ENCODE measurements at places on chromosomes 13 and 19.
A peak's percentile ranks its signal among the peaks of the same experiment; 100 is the strongest.

DNA sequence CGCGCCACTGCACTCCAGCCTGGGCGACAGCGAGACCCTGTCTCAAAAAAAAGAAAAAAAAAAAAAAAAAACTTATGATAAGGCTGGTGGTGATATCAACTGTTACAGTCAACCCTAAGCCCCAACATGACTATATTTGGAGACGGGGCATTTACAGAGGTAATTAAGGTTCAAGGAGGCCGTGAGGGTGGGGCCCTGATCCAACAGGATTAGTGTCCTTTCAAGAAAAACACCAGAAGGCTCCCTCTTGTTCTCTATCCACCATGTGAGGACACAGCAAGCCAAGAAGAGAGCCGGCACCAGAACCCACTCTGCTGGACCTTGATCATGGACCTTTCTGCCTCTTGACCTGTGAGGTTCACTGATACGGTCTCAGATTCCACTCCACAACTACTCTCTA is 14.1 kb downstream of the MIER2 start:
- DNase-seq: no peak

GRCh38 chr19:18676692-18677091 is 6.8 kb upstream of the CRTC1 start:
- no peak for DNase-seq

DNA sequence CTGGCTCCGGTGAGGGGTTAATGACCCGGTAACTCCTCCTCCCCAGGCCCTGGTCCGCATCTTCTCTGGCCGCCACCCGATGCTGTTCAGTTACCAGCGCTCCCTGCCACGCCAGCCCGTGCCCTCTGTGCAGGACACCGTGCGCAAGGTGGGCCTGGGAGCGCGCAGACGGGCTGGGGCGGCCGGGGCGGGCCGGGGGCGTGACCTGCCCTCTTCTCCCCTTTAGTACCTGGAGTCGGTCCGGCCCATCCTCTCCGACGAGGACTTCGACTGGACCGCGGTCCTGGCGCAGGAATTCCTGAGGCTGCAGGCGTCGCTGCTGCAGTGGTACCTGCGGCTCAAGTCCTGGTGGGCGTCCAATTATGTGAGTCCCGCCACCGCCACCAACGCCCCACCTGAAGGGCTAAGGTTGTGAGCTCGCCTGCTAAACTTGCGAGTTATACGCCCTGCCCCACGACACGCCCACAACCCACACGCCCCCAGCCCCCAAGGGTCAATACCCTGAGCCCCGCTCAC is 10.4 kb downstream of the CPT1C start:
- DNase-seq: no peak

DNA sequence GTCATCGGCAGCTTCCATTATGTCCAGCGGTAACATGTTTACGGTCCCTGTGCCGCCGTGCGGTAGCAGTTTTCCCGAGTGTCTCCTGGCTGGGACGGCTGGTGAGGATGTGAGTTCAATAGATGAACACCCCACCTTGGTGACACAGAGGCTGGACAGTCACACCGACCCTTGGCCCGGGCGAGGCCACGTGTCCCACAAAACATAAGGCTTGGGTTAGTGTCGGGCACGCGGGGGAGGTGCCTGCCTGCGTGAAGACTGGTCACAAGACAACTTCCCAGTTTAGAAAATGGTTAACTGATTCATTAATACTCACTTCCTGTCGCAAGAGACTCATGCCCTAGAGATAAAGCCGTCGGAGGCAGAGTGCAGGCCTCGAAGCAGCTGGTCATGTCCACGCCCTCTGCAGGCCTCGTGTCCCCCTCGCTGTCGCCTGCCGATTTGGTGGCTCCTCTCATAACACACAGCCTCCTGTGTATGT is 17.2 kb downstream of the RASA3 start:
- no peak for DNase-seq

DNA sequence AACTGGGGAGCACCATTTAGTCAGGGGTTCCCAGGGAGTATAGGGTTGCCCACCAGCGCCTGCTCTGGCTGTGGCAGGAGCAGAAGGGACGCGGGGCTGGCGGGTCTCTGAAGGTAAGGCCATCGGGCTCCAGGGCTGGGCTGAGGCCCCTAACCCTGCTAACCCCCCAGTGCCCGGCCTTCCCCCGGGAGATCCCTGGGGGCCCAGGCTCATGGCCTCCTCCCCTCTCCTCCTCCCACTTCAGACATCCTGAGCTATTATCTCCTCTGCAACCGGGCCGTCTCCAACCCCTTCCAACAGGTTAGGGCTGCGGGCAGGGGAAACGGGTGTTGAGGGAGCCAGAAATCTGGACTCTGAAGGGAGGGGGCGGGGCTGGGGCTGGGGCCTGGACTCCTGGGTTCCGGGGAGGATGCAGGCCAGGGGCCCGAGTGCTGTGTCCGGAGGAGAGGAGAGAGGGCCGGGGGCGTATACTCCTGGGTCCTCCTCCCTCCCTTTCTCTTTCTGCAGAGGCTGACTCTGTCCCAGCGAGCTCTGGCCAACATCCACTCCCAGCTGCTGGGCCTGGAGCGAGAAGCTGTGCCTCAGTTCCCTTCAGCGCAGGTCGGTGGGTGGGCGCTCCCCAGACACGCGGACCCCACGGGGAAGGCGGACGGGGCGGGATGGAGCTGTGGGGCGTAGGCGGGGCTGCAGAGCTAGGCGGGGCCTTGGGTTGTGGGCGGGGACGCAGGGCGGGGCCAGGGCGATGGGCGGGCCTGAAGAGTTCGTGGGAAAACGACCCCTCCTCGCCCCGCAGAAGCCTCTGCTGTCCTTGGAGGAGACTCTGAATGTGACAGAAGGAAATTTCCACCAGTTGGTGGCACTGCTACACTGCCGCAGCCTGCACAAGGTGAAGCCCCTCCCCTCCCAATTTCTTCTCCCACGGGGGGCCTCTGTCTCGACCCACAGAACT is 15.3 kb downstream of the TTYH1 start:
- peak; percentile 45 for DNase-seq

DNA sequence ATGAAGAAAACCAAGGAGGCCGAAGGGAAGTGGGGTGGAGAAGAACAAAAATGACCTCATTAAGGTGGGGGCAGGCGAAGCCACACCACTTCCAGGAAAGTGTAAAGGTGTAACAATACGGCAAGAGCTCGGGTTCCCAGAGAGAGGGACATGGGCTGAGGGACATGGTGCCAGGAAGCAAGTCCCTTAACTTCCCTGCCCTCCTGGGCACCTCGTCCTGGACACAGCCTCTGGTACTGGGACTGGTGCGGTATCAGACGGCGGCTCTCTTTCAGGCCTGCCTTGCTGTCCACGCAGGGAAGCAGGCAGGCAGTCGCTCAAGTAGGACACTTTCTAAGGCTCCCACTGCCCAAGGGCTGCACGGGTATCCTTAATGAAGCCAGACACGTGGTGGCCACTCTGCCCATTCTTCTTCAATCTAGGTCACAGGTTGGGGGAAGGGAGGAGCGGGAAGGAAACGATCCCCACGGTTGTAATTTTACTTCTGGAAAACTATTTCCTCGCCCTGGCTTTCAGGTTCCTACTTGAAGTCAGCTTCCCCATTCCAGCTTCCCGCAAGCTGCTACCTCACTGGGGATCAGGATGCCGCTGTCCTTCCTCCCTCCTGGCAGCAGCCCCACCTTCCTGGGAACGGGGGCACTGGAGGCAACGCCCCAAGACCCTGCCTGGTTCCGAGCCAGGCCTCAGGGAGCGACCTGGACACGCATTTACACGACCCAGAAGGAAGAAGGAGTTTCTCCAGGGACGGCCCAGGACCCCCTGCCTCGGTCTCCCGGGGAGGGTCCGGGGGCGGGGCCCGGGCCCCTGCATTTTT is 1.2 kb downstream of the AP3D1 start:
- DNase-seq: no peak

DNA sequence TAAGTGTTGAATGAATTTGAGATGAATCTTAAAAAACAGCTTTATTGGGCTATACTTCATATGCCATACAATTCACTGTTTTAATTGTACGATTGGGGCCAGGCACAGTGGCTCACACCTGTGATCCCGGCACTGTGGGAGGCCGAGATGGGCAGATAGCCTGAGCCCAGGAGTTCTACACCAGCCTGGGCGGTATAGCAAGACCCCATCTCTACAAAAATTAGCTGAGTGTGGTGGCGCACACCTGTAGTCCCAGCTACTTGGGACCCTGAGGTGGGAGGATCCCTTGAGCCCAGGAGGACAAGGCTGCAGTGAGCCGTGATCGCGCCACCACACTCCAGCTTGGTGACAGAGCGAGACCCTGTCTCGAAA is 10.3 kb downstream of the ARID3A start:
- DNase-seq: no peak

- no peak for DNase-seq
Measured at GRCh38 chr13:82298106-82298505, 1584.2 kb downstream of the SLITRK1 start.

GRCh38 chr19:6876748-6877147 is 10.6 kb upstream of the ADGRE1 start:
- no peak for DNase-seq

DNA sequence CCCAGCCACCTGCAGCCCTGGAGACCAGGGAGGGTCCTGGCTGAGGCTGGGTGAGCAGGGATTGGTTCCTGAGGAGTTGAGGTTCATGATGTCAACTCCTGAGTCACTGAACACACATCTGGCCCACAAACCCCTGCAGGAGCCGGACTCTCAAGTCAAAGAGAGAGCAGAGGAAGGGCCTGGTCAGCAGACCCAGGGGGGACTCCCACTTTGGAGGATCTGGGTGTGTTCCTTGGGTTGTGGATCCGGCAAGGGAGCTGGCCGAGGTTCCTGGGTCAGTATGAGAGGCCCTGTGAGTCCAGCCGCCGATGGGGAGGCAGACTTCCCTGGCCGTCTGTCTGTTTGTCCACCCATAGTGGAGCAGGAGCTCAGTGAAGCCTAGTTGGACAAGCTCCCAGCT is 4.0 kb downstream of the SLC7A10 start:
- no peak for DNase-seq

- DNase-seq: no peak
Measured at GRCh38 chr13:93262729-93263345, 36.2 kb downstream of the GPC6 start.

DNA sequence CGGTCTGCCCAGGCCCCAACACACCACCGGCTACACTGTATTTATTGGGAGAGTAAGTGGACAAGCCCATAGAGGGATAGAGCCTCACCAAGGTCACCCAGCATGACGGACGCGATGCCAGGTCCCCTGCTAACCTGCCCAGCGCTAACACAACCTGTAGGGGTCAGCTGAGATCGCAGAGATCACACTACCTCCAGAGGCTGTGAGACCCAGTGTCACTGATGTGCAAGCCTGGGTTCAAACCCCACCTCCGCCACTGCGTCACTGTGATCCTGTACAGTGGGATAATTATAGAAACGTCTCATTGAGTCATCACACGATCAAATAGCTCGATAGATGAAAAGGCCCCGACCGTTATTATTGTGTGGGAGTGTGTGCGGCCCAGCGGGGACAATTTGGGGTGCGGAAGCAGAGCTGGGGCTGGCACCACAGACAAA is 10.6 kb upstream of the TLE2 start:
- DNase-seq: no peak

DNA sequence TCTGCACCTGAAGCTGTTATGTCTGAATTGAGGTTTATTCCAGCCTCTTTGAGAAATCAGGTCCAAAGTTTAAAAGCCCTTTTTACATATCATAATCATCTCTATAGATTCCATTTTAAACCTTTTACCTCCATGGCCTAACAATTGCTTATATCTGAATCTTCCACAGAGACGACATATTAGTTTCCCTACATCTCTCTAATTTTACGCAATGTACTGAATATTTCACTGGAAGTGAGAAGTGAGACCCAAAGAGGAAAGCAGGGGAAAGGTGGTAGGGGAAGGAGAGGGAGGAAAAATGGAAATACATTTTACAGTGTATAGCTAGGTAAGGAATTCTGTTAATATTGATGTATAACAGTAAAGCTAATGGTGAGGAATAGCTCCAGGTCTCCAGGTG is 189.6 kb downstream of the MZT1 start:
- no peak for DNase-seq

- DNase-seq: no peak
Measured at GRCh38 chr13:113172419-113172926, 14.0 kb downstream of the PROZ start.

GRCh38 chr13:76837801-76838200 is 48.4 kb downstream of the KCTD12 start:
- DNase-seq: no peak

DNA sequence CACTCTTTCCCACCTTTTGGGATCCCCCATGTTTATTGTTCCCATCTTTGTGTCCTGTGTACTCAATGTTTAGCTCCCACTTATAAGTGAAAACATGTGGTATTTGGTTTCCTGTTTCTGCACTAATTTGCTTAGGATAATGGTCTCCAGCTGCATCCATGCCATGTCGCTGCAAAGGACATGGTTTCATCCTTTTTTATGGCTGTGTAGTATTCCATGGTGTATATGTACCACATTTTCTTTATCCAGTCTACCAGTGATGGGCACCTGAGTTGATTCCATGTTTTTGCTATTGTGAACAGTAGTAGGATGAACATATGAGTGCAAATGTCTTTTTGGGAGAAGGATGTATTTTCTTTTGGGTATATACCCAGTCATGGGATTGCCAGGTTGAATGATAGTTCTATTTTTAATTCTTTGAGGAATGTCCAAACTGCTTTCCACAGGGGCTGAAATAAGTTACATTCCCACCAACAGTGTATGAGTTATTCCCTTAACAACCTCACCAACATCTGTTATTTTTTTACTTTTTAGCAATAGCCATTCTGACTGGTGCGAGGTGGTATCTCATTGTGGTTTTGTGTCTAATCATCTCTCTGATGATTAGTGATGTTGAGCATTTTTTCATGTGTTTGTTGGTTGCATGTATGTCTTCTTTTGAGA is 55.7 kb upstream of the MEDAG start:
- DNase-seq: no peak

DNA sequence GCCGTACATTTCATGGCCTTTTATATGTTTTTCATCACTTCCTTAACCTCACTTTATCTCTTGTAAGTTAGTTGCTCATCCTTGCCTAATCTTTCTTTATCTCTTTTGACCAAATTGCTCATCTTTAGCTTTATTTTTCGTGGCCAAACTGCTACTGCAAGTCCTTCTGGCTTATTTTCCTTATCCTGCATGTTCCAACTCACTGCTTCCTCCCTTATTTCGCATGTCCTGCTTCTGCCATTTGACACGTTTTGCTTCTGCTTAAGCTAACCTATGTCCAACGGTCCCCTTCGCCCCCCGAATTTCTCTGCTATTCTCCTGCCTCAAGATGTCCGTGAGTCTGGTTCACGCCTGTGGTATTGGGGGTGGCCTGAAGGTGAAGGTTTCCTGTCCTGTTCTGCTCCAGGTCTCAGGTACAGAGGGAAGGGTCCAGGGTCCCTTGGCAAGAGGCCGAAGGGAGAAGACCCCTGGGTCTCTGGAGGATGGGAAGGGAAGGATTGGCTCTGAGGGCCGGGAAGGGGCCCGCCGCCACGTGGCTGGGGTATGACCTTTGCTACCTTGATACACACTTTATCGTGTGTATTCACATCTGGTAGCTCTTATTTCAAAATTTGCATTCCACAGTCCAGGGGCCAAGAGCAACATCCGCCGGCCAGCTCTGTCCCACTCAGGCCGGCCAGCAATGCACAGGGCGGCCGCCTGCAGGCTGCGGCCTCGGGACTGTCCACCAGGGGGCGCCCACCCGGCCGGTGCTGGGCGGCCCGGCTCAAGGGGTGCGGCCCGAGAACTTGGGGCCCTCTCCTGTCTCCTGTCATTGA is 2.9 kb upstream of the C19orf85 start:
- peak; percentile 80 for DNase-seq

All from stimulated activated CD4-positive, alpha-beta T cell treated with anti-CD3 and anti-CD28 coated beads, Interleukin-2, amount 100 ng/mL, for 48 hours (primary cell).